ENCODE measurements at places on chromosomes 7 and 10.

- DNase-seq = no peak
Observed at GRCh38 chr7:136234040-136234439, 256.9 kb upstream of the MTPN start.

- DNase-seq = no peak
Observed at GRCh38 chr7:141128506-141128905, 54.6 kb downstream of the TMEM178B start.

GRCh38 chr7:158663428-158663741, 41.2 kb downstream of the NCAPG2 start:
- no peak for DNase-seq

DNA sequence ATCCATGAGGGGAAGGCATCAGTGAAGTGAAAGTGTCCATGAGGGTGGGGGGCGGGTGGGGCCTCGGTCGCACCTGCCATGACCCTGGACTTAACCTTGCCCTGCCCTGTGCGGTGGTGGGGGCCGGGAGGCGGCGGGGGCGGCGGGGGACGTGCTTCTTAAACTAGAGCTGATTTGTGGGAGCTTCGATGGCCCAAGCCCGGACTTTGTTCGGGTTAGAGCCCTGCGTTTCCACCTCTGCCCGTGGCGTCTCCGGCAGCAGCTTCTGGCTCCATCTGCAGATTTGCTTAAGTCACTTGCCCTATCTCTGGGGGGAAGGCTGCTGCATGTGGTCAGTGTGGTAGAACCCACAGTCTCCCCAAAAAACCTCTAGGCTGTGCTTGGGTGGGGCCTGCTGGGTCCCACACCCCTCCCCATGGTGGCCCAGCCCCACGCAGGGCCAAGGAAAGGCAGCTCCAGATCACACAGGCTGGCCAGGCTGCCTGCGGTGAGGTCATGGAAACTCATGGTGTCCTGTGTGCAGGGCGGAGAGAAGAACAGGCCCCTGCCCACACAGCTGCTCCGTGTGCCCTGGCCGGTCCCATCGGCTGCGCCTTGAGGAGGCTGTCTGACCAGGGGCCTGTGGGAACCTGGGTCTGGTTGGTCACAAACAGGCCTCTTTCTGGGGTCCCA, 93.2 kb downstream of the INPP5A start:
- DNase-seq = no peak

- DNase-seq = no peak
Observed at GRCh38 chr7:40587419-40587818, 452.6 kb downstream of the SUGCT start.

DNA sequence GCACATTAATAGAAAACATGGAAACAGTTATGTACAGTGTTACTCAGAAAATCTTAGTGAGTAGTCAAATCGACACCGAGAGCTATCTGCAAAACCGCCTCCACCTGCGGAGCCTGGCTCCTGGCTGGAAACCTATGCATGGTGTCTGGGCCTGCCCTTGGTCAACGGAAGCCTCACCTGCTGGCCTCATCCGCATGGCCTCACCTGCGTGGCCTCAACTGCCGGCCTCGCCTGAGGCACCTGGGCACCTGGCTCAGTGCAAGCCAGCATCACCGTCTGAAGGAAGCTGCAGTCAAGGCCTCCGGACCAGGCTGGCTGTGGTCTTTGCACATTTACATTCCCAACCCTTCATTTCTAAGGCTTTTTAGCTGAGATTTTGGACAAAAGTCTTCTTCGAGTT, 352.1 kb downstream of the POM121L12 start:
- DNase-seq = no peak

DNA sequence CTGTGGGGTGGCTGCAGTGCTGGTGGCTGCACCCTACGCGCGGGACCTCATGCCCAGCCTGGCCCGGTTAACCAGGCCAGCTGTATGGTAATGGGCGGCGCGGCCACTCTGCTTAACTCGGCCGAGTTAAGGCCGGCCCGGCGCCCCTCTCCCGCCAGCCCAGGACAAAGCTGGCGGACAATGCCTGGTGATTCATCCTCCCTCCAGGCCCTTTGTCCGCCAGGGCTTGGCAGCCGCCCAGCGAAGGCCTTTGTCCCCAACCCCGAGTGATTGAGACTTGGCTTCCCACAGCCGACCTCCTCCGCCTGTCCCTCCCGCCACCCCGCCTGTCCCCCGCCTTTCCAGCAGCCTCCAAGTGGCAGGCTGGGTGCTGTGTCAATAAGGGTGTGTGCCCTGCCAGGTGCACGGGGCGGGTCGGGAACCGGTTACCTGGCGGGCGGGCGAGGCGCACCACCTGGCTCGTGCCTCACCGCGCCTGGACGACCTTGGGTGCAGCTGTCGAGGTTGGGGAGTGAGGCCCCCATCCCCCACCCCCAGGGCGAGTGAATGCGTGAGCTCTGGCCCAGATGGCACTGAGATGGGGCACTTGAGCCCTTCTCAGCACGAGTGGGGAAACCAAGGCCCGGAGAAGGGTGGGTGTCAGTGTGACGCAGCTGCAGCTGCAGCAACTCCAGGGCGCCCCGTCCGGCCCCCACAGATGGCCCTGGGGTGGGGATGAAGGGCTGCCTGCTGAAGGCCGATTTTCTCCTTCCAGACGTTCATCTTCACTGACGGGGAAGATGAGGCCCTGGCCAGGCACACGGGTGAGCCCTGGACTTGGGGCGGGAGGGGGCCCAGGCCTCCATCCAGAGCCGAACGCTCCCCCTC, 4.6 kb downstream of the LFNG start:
- DNase-seq = no peak

GRCh38 chr10:88297103-88297502, 286.0 kb downstream of the RNLS start:
- no peak for DNase-seq

GRCh38 chr7:130894146-130894908, 160.3 kb upstream of the KLF14 start:
- DNase-seq = peak; percentile 45

DNA sequence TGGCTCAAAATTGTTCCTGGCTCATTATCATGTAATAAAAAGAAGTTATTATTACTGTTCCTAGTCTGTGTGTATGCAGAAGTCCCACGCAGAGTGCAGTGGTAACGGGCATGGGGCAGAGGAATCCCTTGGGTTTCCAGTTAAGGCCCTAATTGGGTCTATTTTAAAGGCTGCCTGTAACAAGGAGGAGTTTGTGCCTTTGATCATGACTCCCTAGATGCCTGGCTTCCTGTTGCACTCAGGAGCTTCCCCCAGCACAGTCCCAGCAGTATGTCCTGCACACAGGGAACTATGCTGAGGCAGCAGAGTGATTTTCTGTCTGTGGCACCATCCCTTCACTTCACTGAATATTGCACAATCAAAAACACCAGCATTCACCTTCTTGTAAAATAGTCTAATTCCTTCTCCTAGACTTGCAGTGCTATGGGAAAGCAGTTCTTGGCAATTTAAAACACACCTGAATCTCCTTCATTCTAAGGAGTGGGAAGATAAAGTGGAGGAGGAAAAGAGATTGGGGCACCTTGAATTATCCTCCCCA, 22.9 kb downstream of the SORCS1 start:
- DNase-seq = no peak

- no peak for DNase-seq
Observed at GRCh38 chr10:3622845-3623621, 162.0 kb downstream of the KLF6 start.

DNA sequence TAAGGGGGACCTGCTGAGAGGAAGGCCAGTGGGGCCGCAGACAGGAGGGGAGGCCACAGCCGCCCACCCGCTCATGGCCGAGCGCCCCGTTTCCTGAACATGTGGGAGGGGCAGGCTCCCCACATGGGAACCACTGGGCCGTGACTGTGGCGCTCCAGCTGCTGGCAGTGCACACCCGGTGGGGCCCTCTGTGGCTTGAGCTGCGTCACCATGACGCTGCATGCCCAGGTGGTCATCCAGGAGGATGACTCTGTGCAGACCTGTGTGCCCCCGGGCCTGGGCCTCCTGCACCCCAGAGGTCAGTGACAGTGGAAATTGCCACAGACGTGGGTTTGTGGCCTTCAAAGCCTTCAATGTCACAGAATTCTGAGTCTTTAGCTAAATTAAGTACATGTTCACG, 85.1 kb downstream of the MGMT start:
- no peak for DNase-seq

GRCh38 chr10:49023752-49024151, 84.1 kb upstream of the LRRC18 start:
- DNase-seq = no peak

GRCh38 chr7:43123457-43123856, 11.0 kb downstream of the HECW1 start:
- no peak for DNase-seq

- no peak for DNase-seq
Observed at GRCh38 chr7:23960361-23960760, 250.3 kb downstream of the STK31 start.

DNA sequence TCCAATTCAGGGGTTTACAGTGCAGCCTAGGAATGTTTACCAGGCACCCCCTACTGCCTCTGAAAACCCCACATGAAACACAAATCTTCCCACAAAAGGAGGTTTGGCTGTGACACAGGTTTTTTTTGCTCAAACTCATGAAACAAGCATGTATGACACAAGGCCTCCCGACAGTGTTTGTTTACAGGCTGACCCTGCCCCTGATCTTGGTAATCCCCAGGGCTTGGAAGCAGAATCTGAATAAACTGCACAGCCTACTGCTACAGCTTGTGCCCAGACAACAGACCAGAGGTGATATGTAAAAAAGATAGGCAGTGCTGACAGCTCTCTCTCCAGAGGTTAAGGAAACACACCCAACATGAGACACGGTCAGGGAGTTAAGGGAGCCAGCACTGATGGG, 184.2 kb downstream of the KMT2E start:
- DNase-seq = no peak

DNA sequence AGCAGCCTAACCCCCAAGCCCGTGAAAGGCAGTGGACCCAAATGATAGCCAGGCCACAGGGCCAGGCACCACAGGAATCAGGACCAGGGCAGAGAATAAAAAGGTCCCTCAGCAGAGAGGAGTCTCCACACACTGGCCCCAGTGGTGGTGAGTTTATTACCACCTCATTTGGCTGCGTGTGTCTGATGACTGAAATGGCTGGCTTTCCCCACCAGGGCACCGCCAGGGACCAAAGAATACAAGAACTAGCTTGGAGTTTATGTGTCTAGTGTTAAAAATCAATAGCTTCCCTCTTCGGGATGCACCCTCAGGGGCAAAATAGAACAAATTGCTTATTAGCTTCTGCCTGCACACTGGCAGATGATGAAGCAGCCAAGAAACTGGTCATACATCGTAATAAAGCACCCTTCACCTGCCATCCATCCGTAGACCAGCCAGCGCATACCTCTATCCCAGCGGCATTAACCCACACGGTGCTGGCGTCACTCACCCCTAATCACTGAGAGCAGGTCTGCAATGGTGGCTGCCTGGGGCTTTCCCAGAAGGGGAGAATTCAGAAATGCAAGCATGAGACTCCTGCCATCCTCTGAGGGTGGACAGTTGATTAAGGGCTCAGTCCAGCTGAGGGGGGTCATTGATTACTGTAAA, 223.7 kb upstream of the ZMIZ1 start:
- no peak for DNase-seq

DNA sequence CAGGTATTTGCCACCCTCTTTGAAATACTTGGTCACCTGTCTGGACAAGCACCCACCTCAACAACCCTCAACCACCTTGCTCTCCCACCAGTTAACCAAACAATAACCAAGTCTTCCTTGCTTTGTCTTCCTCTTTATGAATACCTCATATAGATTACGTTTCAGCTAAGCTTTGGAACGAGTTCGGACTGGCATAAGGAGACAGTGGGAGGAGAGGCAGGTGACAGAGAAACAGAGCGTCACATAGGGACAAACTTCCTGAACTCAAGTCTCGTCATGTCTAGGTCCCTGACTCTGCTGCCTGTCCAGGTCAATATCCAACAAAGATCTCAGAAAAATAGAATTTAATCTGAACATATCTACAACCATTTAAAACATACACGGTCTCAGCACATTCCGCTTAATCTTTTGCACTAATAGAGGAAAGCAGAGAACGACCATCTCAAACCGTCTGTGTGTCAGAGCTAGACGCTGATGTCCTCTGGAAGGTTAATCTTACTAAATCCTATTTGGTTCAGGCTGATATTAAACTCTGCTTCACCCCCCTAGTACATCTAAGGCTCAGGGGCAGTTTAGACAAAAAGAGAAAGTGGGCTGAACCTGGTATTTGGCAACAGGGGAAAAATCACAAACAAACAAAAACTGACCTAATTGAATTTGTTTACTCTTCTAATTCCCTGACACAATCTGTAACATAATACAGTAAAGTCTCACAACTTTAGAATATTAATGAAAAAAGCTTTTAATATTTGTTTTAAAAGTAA, 26.4 kb upstream of the SVOPL start:
- DNase-seq = no peak

DNA sequence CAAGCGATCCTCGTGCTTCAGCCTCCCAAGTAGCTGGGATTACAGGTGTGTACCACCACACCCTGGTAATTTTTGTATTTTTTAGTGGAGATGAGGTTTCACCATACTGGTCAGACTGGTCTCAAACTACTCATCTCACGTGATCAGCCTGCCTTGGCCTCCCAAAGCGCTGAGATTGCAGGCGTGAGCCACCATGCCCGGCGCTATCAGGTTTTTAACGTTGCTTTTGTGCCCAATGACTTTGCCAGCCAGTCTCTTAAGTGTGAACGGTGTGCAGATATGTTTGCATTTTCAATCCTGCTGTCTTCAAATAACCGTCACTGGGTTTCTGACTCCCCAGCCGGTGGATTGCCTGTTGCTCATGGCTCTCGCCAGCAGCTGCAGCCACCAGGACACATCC, 201.8 kb upstream of the PPP2R2D start:
- DNase-seq = no peak

- DNase-seq = no peak
Observed at GRCh38 chr7:152097330-152097729, 71.9 kb downstream of the GALNT11 start.

- no peak for DNase-seq
Observed at GRCh38 chr10:909831-910230, 21.7 kb downstream of the LARP4B start.

Measured in stimulated activated CD4-positive, alpha-beta T cell treated with anti-CD3 and anti-CD28 coated beads, Interleukin-4, amount 100 ng/mL, for 1 hour (primary cell).